ENCODE measurements at places on chromosomes 5 and 9.

DNA sequence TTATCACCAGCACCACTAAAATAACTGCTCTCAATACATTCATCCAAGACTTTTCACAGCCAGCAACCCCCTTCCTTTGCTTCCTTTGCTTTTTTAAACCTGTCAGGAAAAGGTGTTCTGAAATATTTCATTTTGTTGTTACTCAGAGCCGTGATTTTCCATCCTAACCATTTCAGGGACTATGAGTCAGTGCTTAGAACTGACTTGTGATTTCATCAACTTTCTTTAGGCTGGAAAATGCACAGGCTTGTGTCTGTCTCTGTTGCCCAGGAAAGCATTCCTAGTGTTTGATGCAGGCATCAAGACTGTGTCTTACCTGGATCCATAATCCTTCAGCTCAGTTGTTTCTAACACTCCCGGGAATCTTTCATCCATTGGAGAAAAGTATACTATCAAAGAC is 805.6 kb downstream of the BRINP1 start:
- no peak overlapping the region for H3K27ac ChIP-seq
- H3K36me3 ChIP-seq = no peaks in the 10 kb centered on the region

- no peaks in the 10 kb centered on the region for H3K36me3 ChIP-seq
- H3K27ac ChIP-seq = no peak overlapping the region
- H3K4me1 ChIP-seq = no peaks in the 10 kb centered on the region
- DNase-seq = no peak
Measured at GRCh38 chr5:168135897-168136296, 155.5 kb upstream of the WWC1 start.

DNA sequence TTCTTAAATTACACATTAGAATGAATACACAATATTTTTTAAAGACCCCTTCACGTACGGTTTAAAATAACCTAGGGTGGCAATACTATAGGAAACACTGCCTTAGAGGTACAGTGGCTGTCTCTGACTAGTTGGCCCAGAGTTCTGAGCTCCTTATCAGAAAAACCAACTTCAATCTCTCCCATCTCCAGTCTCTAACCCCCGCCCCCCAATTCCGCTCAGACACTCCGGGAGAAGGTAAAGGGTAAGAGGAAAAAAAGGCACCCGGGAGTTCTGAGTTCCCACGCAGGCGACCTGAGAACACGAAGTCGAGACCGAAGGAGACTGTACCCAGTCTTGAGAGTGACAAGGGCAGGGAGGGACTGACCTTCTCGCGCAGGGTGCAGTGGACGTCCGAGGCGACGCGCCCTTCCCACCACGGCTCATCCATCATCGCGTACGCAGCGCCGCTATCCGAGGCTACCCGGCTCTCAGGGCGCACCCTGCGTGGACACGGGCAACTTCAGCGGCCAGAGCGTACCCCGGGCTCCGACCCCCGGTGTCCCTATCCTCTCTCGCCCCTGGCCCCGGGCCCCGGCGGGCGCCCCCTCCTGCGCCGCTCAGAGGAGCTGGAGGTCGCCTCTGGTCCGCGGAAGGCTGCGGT is 752 bp downstream of the CCNJL start:
- peaks cover 57% of the 10 kb centered on the region for H3K27me3 ChIP-seq
- no peak for DNase-seq
- no peak overlapping the region for H3K27ac ChIP-seq
- peak overlapping the region; percentile 43 for H3K4me3 ChIP-seq
- H3K4me1 ChIP-seq = no peaks in the 10 kb centered on the region

GRCh38 chr5:148932355-148932935 is 106.0 kb downstream of the ADRB2 start:
- H3K27me3 ChIP-seq = peaks cover 3% of the 10 kb centered on the region
- no peak for DNase-seq
- H3K36me3 ChIP-seq = no peaks in the 10 kb centered on the region

DNA sequence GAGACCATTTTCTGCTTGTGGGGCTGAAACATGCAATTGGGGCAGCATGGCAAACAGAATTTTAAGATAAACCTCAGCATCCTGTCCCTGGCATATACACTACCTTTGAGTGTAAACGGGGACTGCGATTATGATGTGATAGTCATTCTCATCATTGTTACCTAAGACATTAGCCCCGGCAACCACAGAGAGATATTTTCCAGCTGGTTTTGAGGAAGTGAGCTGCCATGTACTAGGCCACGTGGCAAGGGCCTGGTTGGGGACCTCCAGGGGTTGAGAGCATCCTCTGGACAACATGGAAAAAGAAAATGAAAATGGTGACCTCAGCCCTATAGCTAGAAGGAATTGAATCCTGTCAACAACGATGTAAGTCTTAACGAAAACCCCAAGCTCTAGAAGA is 623.6 kb upstream of the CDH18 start:
- H3K27ac ChIP-seq = no peak overlapping the region
- no peaks in the 10 kb centered on the region for H3K27me3 ChIP-seq
- no peak overlapping the region for H3K4me3 ChIP-seq
- DNase-seq = no peak
- H3K36me3 ChIP-seq = no peaks in the 10 kb centered on the region
- no peaks in the 10 kb centered on the region for H3K4me1 ChIP-seq
